Activated CD8-positive, alpha-beta memory T cell treated with anti-CD3 and anti-CD28 coated beads for 1 hour (primary cell): ENCODE measurements at places on chromosomes 2 and 18.

DNA sequence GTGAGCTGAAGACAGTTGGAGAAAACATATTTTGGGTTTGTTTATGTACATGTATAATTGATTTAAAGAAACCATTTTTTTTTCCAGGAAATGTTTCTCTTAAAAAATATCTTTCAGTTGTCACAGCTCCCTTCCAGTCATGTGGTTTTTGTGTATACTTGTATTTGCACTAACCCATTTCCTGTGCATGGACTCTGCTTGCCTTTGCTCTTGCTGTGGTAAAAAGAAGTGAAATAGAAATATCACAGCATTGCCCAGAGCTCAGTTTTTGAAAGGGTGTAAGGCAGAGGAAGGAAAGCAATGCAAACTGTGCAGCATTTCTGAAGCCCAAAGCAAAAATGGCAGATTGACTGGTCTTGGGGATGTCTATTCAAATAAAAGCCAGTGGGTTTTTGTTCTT is 10.4 kb upstream of the DOCK10 start:
- no peak for DNase-seq

DNA sequence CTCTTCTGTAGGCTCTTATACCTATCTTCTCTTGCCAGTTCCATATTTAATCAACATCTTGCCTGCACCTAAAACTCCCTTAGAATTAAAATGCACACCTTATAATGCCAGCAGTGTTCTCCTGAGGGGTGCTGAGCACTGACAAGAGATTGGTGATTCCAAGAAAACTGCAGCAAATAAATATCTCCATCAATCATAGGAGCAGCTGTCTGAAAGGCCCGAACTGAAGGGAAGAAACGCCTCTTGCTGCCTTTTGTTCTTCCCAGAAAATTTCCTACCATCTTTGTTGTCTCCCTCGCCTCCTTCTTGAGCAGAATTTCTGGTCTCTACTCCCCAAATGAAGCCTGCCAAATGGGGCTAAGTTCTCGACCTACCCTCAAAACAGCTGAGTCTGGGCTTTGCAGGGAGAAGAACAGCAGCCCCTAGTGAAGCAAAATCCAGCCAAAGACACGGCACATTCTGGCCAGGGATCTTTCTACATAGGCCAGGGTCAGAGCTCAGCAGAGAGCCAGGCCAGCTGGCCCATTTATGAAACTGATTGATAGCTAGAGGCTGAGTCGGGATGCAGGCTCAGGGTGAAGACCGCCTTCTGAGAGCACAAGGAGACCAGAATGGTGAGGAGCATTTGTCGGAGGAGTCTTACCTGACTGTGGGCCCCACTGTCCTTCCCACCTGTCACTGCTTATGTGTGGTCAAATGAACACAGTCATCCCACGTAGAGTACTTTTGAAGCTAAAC is 20.4 kb upstream of the TMEM247 start:
- no peak for DNase-seq

GRCh38 chr2:124805060-124805459 is 780.0 kb downstream of the CNTNAP5 start:
- no peak for DNase-seq

DNA sequence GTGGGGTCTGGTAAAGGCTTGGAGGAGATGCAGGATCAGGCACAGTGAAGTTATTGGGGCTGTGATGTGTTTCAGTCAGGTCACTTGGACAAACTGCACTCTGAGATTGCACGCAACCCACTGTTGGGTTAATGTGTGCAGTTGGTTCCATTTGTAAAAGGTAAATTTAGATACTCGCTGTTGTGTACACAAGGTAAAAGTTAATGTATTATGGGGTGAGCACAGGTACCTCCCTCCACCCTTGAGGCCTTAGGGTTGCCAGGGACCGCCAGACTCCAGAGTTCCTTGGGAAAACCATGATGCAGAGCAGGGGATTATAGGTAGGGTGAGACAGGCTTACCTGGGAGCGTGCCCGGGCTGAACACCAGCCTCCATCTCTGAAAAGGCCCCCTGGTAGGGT is 20.1 kb downstream of the IMPA2 start:
- DNase-seq = no peak

- no peak for DNase-seq
These were observed 315.6 kb downstream of the RDH14 start for GRCh38 chr2:18244845-18245244.

DNA sequence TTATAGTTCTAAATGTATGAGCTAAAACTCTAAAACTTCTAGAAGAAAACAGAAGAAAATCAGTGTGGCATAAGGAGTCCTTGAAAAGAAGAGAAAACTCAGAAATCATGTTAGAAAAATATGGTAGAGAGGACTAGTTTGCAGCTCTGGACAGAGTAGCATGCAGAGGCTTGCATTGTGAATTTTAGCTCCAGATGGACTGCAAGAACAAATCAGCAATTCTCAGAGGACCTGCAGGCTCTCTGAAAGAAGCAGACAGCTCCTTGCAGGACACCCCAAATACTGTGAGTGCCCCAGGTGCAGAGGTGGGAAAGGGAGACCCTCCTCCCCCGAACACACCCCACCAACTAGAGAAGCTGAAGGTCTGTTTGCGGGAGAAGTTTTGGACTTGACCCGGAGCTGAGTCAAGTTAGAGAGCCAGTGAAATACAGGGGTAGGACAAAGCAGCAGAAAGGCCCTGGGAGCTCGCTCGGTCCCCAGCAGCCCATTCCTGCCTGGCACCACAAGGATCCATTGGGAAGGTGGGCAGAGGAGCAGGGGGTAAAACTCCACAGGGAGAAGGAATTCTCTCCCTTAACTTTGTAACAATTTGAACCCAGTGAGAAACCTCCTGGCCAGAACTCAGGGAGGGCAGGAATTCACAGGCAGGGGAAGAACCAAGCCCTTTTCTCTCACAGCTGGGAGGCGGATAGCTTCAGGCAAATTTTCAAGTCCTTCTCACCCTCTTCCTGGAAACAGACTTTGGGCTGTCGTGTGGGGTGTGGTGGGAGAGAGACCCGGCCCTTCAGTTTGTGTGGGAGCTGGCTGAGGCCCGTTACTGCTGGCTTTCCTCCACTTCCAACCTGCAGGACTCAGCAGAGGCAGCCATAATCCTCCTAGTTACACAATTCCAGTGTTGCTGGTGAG is 216.2 kb upstream of the SLC35G4 start:
- DNase-seq = no peak

GRCh38 chr2:11742317-11742701 is 4.1 kb upstream of the LPIN1 start:
- DNase-seq = no peak

- no peak for DNase-seq
These were observed 14.8 kb upstream of the INHBB start for GRCh38 chr2:120330946-120331822.

GRCh38 chr2:200810998-200811332 is 745 bp upstream of the BZW1 start:
- DNase-seq = no peak

DNA sequence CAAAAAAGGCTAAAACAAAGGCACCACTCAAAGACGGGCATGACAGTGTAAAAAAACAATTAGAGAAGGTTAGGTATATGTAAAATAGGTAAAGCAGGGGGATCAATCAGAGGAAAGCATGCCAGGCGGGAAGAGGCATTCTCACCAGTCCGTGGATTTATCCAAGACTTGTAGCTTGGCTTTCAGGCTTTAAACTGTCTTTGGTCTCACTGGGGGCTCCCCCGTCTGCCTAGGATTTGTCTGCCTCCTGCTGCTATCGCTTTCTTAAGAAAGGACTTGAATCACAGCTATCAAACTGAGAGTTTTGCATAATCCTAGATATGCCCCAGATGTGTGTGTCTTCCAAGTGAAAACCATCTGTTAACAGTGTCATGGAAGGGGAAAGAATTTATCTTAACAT is 11.1 kb upstream of the GORASP2 start:
- DNase-seq = no peak

DNA sequence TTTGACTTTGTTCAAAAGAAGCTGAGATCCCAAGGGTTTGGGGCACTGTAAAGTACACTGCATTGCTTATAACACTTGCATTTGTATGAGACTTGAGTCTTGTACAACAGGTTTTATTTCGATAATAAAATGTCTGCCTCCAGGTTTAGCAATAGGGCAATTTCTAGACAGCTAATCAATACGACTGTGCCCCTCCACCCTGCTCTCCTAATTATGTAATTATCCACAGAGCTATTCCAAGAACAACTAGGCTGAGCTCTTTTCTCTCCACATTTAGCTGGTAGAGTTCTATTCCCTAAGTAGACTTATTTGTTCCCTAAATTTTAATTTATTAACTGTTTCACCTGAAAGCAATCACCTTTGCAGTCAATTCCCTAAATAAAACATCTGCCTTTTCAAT is 52.9 kb upstream of the LINC00305 start:
- no peak for DNase-seq

DNA sequence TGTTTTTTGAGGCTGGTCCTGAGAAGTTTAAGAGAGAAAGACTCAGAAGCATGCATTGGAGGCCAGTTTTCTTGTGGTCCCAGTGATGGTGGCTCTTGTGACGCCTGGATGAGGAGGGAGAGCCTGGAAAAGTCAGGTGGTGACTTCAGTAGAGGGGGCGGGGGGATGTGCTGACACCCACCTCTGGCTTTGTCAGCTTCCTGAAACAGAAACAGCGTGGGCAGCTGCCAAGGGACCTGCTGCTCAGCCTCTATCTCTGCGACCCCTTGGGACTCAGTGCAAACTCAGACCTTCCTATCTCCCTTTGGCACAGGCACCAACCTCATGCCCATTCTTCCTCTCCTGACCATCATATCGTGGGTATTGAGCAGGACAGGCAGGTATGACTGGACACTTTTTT is 6.4 kb downstream of the TGFBRAP1 start:
- no peak for DNase-seq

GRCh38 chr2:236607471-236608187 is 38.0 kb downstream of the ACKR3 start:
- no peak for DNase-seq

DNA sequence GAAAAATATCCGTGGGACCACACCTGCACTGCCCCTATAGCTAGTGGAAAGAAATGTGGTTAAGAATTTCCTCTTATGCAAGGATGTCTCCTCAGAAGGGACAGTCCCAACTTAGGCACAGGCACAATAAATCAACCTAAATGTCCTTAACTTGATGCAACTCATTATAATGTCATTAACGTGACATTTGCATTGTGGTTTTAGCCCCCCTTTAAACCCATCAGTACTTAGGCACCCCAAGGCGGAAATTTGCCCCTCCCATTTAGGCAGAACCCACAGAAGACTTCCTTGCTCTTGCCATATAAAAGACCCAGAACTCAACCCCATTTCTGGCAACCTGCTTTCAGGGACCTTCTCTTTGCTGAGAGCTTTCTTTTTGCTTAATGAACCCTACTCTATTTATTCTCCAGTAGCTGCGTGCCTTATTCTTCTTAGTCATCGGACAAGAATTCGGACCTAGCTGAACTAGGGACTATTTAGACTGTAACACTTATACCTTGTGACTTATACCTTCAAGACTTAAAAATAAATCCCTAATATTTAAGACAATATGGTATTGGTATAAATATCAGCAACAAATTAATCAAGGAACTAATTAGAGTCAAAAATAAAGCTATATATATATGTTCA is 1281.6 kb upstream of the TMEFF2 start:
- no peak for DNase-seq

DNA sequence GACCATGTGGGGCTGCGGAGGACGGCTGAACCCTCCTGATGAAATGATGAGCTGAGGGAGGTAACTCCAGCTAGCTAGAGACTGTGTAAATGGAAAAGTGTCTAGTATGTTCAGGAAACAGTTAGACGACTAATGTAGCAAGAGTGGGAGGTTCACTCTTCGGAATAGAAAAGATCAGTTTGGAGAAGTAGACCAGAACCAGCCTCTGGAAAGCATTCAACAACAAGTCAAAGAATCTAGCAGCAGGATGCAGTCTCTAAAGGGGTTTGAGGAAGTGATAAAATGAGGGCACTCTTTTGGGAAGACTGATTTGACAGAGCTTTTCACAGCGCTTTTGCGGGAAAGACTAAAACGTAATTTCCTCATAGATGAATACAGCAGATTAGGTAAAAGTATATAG is 79.6 kb downstream of the GAREM1 start:
- no peak for DNase-seq

- DNase-seq = no peak
These were observed 277.7 kb upstream of the HNRNPA3 start for GRCh38 chr2:176934869-176935415.

DNA sequence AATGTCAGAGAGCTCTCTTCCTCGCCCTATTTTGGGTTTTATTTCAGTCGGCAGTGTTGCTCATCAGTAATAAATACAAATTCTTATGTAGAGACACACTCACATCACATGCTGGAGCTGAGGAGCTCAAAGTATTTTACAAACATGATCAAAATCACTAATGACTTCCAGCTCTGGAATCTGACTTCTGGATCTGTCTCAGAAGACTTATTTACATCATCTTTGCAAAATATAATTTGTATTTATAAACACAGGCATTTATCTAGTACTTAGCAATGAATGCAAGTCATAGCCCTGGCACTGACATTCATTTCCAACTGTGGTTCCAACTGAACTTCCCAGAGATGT is 327.1 kb downstream of the NCKAP5 start:
- no peak for DNase-seq

DNA sequence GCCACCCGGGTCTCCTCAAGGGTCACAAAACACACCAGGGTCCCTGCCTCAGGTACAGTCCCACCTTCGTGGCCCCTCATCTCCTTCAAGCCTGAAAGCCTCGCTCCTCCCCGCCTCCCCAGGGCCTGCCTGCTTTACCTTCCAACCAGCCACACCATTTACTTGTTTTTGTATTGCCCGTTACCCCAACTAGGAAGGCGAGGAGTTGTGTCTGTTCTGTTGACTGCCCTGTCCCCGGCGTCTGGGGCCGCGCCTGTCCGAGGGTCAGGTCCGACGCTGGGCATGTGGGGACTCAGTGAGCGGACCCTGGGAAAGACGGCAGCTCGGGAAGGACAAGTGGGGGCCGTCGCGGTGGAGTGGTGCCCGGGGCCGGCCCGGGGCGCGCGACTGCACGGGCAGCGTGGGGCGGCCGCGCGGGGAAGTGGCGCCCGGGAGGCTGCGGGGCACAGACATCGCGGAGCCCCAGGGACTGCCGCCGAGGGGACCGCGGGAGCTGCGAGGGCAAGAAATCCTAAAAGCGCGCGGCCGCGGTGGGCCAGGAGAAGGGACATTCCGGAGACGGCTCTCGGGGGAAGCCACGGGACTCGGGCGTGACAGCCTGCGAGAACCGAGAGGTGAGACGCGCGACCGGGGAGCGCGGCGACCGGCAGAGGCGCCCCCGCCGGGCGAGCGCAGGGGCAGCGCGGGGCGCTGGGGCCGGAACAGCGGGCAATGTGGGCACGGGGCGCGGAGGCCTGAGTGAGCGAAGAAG is 797 bp upstream of the GRHL1 start:
- no peak for DNase-seq
